ENCODE measurements at places on chromosomes 3 and 15.

DNA sequence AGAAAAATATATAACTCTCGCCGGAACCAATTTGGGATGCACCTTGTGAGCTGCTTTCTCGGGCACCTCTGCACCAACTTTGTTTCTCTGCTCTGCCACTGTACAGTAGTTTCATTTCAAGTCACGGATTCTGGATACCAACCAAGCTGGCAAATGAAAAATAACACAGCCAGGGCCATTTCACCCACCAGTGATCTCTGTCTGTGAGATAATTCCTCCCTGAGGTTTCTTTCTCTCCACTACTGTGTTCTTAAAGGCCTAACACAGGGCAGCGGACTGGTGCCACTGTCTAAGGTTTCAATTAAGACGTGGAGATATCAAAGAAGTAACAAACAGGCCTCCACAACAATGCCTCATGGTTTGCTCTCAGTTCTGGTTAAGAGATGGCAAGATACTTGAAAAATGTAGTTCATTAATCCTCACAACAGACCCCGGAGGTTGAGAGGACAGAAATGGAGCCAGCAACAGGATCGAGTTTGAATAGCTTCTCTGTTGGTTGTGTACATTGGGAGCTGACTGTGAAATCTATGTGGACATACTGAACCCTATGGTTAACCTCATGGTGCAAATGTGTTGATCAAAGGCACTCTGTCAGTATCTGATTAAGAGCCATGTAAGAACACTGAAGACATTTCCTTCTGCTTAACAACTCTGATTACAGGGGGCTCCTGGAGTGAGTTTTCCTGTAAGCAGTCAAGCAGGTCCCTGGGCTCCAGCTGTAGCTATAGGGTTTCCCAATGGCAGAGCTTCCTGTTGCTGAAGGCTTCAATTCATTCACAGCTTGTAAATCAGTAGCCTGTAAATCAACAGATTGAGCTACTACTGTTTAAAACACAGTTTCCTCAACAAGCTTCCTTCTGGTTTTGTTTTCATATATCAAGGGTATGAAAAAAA lies 470.5 kb downstream of the EPHA3 start:
- no peak for DNase-seq

GRCh38 chr3:29757054-29757777 lies 476.3 kb downstream of the RBMS3 start:
- DNase-seq, result no peak

DNA sequence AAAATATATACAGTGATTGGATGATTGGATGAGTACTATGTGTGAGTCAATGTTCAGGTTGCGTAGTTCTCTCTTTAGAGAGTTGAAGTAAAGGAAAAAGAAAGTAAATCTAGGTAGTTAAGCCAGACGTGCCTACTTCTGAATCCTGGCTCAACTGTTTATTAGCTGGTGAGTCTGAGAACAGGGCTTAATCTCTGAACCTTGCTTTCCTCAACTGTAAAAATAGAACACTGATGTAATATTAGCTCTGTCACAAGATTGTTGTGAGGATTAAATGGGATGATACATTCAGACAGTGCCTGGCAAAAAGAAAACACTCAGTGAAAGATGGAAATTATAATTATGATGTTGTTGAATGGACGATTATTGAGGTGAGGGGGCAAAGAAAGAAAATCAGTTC lies 413.4 kb downstream of the MAGI1 start:
- DNase-seq, result no peak

DNA sequence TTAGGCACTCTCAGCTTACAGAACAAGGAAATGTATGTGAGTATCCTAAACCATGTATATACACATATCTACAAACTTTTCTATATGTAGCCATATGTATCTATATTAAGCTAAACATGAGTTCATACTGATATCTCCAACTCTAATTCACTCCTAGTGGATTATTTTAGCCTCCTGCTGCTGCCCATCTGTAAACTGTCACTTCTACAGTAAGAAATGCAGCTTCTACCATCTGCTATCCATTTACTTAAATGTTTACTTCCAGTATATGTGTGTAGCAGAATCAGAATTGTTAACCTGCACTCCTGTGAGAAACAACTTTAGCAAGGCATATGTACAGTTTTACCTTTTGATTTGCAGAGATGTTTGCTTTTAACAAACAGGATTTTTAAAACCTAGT lies 478.5 kb upstream of the CBLB start:
- no peak for DNase-seq

DNA sequence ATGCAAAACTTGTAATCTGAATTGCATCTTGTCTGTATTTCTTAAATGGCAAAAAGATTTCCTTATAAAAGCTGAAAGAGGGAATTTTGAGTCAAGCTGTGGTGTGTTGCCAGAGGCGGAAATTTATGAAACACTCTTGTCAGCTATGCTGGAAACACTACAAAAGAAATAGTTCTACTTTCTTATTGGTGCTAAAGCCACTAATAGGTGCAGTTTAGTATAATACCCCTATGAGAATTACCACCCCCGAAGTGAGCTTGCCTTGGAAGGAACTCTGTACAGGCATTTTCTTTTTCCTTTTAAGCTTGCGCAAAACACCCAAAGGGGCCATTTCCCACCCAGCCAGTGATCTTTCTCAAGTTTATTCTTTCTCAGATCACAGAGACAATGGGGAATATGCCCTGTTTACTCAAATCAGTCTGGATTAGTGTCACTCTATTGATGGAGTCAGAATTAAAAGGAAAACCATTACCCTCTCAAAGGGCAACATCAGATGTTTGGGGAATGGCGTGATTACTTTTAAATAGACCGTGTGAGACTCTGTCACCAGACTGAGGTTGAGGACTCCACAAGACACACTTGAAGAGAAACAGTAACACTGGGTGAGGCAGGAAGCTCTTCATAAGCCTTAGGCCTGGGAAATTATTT lies 166.0 kb downstream of the TP63 start:
- DNase-seq, result no peak

DNA sequence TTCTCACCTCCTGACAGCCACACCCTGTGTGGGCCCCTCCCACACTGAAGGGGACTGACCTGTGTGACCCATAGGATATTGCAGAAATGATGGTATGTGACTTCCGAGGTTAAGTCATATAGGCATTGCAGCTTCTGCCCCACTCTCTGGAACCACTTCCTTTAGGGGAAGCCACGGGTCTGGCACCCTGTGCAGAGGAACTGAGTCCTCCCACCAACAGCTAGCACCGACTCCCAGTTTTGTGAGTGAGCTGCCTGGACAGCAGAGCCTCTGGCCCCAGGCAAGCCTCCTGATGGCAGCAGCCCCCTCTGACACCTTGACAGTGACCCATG lies 24.6 kb upstream of the SLC6A6 start:
- DNase-seq, result no peak

DNA sequence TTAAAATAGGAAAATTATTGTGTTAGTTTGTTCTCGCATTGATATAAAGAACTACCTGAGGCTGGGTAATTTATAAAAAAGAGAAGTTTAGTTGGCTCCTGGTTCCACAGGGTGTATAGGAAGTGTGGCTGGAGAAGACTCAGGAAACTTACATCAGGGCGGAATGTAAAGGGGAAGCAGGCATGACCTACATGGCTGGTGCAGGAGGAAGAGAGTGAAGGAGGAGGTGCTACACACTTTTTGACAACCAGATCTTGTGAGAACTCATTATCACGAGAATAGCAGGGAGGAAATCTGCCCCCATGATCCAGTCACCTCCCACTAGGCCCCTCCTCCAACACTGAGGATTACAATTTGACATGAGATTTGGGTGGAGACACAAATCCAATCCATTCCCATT lies 490.7 kb downstream of the RBMS3 start:
- DNase-seq, result no peak

DNA sequence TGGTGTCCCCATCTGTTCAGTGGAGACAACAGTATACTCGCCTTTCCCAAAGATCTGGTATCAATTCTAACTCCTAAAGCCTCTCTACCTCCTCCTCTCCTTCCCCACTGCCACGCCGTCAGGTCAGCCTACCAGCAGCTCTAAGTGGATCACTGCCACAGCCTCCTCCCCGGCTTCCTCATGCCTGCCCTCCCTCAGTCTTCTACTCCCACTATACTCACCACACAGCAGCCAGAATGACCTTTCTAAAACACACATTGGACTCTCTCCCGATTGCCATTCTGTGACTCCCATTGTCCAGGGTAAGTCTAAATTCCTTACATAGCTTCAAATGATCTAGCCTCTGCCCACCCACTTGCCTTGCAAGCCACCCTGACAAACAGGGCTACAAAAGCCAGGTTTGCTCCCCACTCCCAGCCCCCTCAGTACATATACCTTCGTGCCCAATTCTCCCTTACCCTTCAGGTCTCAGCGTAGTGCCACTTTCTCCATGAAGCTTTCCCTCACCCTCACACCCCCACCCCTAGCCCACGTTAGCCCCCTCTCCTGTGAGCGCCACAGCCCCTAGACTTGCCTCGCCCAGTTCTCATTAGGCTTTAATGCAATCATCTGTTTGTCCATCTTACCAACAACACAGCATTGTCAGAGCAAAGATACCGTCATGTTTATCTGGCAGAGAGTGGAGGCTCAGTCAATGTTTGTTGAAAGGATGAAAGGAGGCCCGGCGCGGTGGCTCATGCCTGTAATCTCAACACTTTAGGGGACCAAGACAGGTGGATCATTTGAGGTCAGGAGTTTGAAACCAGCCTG lies 9.5 kb upstream of the SEMA7A start:
- DNase-seq, result no peak

DNA sequence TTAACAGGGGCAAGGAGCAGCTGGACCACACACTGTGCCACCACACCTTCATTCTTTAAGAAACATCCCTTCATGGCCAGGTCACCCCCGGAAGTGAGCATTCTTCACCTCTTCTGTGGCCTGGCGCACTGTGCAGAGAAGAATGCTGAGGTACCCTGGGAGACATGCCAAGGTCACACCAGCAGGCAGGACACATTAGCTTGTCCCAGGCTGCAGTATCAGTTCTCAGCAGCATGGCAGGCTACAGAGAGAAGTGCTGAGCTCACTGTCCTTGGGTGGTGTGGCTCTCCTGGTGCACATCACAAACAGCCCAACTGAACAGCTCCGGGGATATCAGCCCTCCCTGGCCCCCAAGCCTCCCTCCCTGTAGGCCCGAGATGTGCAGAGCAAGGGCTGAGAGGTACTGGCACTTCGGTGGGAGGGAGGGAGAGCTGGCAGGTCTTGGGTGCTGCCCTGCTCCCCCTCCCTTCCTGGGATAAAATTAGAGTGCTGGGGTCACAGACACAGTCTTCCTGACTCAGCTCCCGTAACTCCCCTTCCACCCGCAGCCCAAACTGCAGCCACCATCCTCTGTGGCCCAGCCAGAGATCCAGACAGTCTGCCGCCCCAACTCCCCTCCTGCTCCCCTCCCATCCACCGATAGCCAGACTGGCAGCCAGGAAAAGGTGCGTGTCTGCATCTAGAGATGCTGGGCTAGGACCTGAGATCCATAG lies 13.4 kb downstream of the SEMA7A start:
- no peak for DNase-seq

GRCh38 chr15:35218215-35218614 lies 133.1 kb upstream of the NANOGP8 start:
- no peak for DNase-seq

DNA sequence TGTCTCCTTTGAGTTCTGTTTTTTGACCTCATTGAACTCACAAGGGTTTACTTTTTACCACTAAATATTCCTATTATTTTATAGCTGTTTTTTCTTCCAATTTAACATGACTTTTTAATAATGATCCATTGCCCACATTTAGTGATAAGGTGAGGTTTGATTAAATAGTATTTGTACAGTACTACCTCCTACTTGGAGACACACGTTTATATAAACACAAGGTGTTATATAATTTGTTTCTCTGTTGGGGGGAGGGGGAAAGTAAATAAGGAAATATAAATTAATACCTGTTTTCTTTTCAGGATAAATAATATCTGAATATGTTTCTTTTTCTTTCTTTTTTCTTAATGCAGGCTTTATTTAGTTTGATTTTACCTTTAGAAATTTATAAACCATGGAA lies 281.3 kb downstream of the LPP start:
- no peak for DNase-seq

DNA sequence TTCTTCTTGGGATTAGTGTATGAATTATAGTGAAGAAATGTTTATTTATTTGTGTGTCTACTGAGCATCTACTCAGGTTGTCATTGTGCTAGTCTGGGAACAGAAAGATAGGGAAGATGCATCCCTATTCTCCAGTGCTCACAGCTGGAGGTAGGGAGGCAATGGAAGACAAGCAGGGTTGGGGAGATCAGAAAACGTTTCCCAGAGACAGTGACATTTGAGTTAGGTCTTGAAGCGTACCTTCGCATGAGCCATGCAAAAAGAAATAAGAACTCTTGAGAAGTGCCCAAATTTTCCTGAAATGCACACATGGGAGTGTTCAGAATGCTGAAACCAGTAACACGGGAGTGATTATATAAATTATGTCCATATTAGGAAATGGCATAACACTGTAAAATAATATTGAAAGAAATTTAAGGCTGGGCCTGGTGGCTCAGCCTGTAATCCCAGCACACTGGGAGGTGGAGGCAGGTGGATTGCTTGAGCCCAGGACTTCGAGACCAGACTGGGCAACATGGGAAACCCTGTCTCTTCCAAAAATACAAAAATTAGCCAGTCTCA lies 5.3 kb upstream of the CEMIP start:
- DNase-seq, result no peak

GRCh38 chr15:56552659-56553058 lies 87.7 kb upstream of the MNS1 start:
- no peak for DNase-seq

DNA sequence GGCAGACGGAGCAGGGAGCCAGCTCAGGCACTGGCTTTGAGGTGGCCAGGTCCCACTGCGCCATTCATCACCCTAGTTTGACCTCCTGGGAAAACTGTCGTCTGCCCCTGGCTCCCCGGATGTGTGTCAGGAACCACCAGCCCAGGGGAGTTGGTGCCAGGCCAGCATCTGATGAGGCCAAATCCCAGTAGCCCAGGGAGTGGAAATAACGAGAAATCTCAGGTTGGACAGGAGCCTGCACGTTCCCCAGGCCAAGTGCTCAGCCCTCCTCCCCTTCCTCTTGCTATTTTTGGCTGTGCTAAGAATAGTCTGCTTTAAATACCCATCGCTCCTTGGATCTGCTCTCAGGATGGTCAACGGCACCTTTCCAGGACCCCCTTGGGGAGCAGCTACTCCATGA lies 93.1 kb upstream of the RPL32 start:
- DNase-seq, result no peak

DNA sequence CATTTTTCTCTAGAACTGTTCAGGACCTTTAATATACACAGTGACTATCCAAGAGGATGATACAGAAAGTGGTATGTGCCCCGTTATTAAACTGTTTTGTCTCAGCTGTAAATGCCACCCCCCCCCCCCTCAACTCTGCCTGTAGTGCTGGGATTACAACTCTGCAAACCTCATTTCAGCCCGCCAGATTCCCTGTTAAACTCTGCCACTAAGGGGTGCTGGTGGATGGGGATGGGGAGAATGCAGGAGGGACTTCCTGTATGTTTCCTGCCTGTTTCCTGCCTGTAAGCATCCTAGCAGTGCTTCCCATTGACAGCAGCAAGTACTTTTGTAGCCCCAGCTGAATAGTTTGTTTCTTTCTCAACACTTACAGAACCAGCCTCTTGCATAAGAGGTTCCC lies 301.7 kb upstream of the RORA start:
- DNase-seq, result no peak

GRCh38 chr3:128222796-128223385 lies 69.6 kb downstream of the EEFSEC start:
- no peak for DNase-seq

GRCh38 chr3:42886294-42886822 lies 10.7 kb upstream of the CYP8B1 start:
- no peak for DNase-seq
